ENCODE measurements at places on chromosomes 2 and 18. TPM values are rescaled to one million over a fixed set of nuclear protein-coding genes. Genes with fewer than 3 reads are reported as not detected.

The PJVK gene
- 6.2 TPM for total RNA-seq

The VPS4B gene
- 41.8 TPM for total RNA-seq

The UGT1A3 gene
- total RNA-seq = not detected

The EGR4 gene
- not detected for total RNA-seq

The SPP2 gene
- total RNA-seq = not detected

The SCG2 gene
- total RNA-seq = 9.6 TPM

The TMEM198 gene
- 8.6 TPM for total RNA-seq

The CFAP65 gene
- not detected for total RNA-seq

The PRSS56 gene
- total RNA-seq = 9.6 TPM

The ADD2 gene
- total RNA-seq = 64.5 TPM

The KRTCAP3 gene
- total RNA-seq = not detected

The DNER gene
- total RNA-seq = 83.2 TPM

The FBLN7 gene
- total RNA-seq = 17.3 TPM

The COPS7B gene
- 37.9 TPM for total RNA-seq

The RTKN gene
- 28.9 TPM for total RNA-seq

The LYPD6B gene
- 6.8 TPM for total RNA-seq

The MATN3 gene
- 0.93 TPM for total RNA-seq

The IL36A gene
- total RNA-seq = not detected

The CCDC121 gene
- 12.6 TPM for total RNA-seq

The RAX gene
- total RNA-seq = 111 TPM

The RGPD4 gene
- total RNA-seq = 2.2 TPM

The SKOR2 gene
- 1.2 TPM for total RNA-seq

The NFE2L2 gene
- 92.3 TPM for total RNA-seq

The ENOSF1 gene
- 95.6 TPM for total RNA-seq

The HNMT gene
- 29.9 TPM for total RNA-seq

The SERPINB4 gene
- total RNA-seq = not detected

The PEX13 gene
- total RNA-seq = 61.4 TPM

The EIF4E2 gene
- total RNA-seq = 46.7 TPM

The ACMSD gene
- not detected for total RNA-seq

The KLF7 gene
- total RNA-seq = 45.9 TPM

The LOXHD1 gene
- total RNA-seq = 0.77 TPM

The TXNDC9 gene
- 50.7 TPM for total RNA-seq

The NMS gene
- total RNA-seq = not detected

The HAAO gene
- 28.8 TPM for total RNA-seq

The REG3G gene
- not detected for total RNA-seq

The AGAP1 gene
- total RNA-seq = 117 TPM

The TBR1 gene
- 1.7 TPM for total RNA-seq

The NTSR2 gene
- 0.44 TPM for total RNA-seq

The SH3RF3 gene
- total RNA-seq = 6.3 TPM

The CYTIP gene
- total RNA-seq = 1.8 TPM

The LYPD6 gene
- 18.4 TPM for total RNA-seq

The SERPINE2 gene
- 59.2 TPM for total RNA-seq

The SP140 gene
- 0.49 TPM for total RNA-seq

The AKAIN1 gene
- 1.3 TPM for total RNA-seq

The LGALSL gene
- total RNA-seq = 42.2 TPM

The CYS1 gene
- 9.7 TPM for total RNA-seq

The COL6A3 gene
- 291 TPM for total RNA-seq

The SLC39A6 gene
- 112 TPM for total RNA-seq

The CTAGE1 gene
- total RNA-seq = not detected

The L3MBTL4 gene
- 10.8 TPM for total RNA-seq

The TXNDC2 gene
- total RNA-seq = not detected

The SKA1 gene
- 2.5 TPM for total RNA-seq

The DYNAP gene
- not detected for total RNA-seq

The SETBP1 gene
- 52.0 TPM for total RNA-seq

The PUM2 gene
- 216 TPM for total RNA-seq

The STRN gene
- total RNA-seq = 37.5 TPM

The NFU1 gene
- total RNA-seq = 42.3 TPM

The PLCL1 gene
- 19.9 TPM for total RNA-seq

The DSC2 gene
- 20.9 TPM for total RNA-seq

All from camera-type eye (tissue), 1 donor.